ENCODE measurements at places on chromosomes 16 and 17. TPM values are rescaled to one million over a fixed set of nuclear protein-coding genes. Genes with fewer than 3 reads are reported as not detected.

GRCh38 chr17:67364847-67365737 is 1.3 kb downstream of the PSMD12 start:
- H3K27ac ChIP-seq: peak overlapping the region; percentile 90
- H3K36me3 ChIP-seq: peaks cover 8% of the 10 kb centered on the region
- no peak for DNase-seq
- no peaks in the 10 kb centered on the region for H3K27me3 ChIP-seq

DNA sequence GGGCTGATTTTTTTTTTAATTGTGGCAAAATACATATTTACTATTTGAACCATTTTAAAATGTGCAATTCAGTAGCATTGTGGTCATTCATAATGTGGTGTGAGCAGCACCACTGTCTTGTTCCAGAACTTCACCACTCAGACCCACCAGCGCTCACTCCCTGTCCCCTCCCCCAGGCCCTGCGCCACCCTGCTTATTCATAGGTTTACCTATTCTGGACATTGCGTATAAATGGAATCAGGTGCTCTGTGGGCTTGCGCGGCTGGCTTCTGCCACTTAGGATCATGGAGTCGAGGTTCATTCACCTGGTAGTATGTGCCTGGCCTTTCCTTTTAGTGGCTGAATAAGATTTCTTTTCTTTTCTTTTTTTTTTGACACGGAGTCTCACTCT is 59.4 kb downstream of the NT5M start:
- no peak overlapping the region for H3K4me3 ChIP-seq
- peaks cover 15% of the 10 kb centered on the region for H3K4me1 ChIP-seq
- peaks cover 2% of the 10 kb centered on the region for H3K36me3 ChIP-seq

DNA sequence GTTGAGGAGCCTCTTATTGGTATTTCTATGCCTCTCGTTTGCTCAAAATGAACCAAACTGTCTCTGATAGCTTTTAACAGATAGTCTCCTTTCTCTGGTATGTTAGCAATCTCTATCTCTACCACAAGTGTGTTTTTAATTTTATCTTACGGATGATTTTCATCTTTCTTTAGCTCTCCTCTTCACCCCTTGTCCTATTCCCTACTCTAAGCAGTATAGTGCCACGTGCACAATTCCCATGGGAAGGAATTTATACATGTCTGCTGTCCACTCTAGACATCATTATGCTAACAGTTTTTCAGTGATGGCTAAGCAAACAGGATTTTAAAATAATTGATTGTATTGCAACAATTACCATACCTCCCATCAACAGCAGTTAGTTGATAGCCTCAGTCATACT is 177.3 kb downstream of the CYB561 start:
- no peaks in the 10 kb centered on the region for H3K4me1 ChIP-seq
- no peaks in the 10 kb centered on the region for H3K27me3 ChIP-seq
- no peak for DNase-seq

GRCh38 chr17:27321372-27321771 is 27.5 kb downstream of the WSB1 start:
- H3K27ac ChIP-seq: no peak overlapping the region
- no peaks in the 10 kb centered on the region for H3K27me3 ChIP-seq
- H3K36me3 ChIP-seq: peaks cover 10% of the 10 kb centered on the region
- DNase-seq: no peak

GRCh38 chr17:4490637-4491061 is 8.0 kb upstream of the SPNS2 start:
- H3K27me3 ChIP-seq: peaks cover 10% of the 10 kb centered on the region
- no peak for DNase-seq
- H3K27ac ChIP-seq: no peak overlapping the region
- H3K4me3 ChIP-seq: no peak overlapping the region
- H3K4me1 ChIP-seq: peaks cover 13% of the 10 kb centered on the region

- peaks cover 34% of the 10 kb centered on the region for H3K27me3 ChIP-seq
- H3K36me3 ChIP-seq: no peaks in the 10 kb centered on the region
- no peak overlapping the region for H3K4me3 ChIP-seq
- peaks cover 3% of the 10 kb centered on the region for H3K4me1 ChIP-seq
- no peak overlapping the region for H3K27ac ChIP-seq
- DNase-seq: no peak
Observed at GRCh38 chr17:46971647-46972300, 7.3 kb downstream of the RPRML start.

- peaks cover 5% of the 10 kb centered on the region for H3K4me1 ChIP-seq
- no peak overlapping the region for H3K27ac ChIP-seq
- H3K4me3 ChIP-seq: peak overlapping the region; percentile 28
- no peak for DNase-seq
- H3K36me3 ChIP-seq: peaks cover 30% of the 10 kb centered on the region
Observed at GRCh38 chr17:37082311-37082860, 133.6 kb downstream of the AATF start.

The RRAD gene
- total RNA-seq: 0.54 TPM

The ARHGAP44 gene
- 6.5 TPM for total RNA-seq

The CAPNS2 gene
- not detected for total RNA-seq

The PEMT gene
- total RNA-seq: 39.2 TPM

Data from neural crest cell (in vitro differentiated cells).